Mesothelial cell of epicardium (in vitro differentiated cells): ENCODE measurements at places on chromosomes 11 and 22.

- DNase-seq, result no peak
Measured at GRCh38 chr22:17954200-17954859, 70.0 kb downstream of the MICAL3 start.

DNA sequence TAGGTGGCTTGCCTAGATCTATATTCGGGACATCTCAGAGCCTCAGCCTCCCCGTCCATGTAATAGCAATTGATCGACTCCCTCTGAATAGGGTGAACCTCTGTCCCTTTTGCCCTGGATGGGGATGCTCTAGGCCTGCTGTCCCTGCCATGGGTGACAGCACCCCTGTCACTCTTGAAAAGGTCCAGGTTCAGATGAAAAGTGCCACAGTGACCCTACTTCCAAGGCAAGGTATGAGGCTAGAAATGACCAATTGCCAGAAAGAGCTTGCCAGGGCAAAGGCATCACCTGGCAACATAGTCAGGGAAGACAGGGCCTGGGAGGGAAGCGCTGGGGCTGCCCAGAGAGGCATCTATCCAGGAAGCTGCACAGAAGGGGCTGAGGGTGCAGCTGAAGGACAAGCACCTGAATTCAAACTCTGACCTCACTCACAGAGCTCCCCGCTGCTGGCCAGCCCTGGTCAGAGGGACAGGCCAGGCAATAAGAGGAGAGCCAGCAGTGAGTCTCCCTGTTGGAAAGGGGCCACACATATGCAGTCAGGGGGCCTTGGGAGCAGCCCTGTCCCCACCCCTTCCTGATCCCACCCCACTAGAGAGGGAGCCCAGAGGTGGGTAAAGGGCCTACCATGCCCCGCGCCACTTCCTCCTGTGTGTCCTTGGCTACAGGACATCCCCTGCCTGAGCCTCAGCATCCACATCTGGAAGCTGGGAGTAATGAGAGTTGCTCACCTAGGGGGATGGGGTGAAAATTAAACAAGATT is 9.0 kb upstream of the APOBEC3A start:
- DNase-seq, result no peak

DNA sequence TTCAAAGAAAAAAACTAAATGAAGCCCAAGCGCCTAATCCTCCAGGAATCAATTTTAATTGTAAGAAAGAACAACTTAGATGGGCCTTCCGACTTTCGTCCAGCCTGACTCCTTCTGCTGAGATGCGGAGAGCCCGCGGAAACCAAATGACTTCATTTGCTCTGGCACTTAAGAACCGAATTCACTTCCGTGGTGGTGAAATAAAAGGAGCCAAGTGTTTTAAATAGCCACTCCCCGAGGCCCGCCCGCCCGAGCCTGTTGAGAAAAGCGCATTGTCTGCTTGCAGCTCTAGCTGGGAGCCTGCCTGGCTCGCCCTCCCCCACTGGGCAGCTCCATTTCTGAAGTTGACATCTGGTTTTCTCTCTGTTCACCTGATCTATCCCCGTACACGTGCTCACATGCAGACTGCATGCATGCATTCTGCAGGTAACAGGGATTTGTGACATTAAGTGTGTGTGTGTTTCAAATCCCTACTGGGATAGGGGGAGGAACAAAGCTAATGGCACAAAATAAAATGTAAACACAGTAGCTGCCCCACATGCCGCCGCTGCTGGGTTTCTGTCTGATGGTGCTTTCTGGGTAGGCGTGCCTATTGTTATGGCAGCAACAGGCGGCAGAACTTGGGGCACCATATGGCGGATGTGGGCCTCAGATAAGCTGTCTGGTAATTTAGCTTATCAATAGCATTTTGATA is 6.2 kb downstream of the TEAD1 start:
- peak; percentile 45 for DNase-seq

DNA sequence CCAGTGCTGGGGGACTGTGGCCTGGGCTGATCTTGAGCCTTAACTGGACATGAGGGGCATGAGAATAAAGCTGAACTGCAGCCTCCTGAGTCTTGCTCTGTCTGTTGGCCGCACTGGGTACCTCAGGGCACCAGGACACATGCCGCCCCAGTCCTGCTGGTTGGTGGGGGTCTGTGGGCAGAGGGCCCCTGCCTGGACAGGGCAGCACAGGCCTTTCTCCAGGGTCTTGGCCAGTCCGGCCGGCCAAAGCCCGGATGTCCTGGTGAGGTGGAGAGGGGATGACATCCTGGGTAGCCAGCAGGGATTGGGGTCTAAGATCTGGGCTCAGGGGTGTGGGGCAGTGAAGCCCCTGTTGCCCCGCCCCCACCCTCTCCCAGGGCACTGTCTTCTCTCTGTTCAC is 1.5 kb upstream of the RPS6KA4 start:
- no peak for DNase-seq

DNA sequence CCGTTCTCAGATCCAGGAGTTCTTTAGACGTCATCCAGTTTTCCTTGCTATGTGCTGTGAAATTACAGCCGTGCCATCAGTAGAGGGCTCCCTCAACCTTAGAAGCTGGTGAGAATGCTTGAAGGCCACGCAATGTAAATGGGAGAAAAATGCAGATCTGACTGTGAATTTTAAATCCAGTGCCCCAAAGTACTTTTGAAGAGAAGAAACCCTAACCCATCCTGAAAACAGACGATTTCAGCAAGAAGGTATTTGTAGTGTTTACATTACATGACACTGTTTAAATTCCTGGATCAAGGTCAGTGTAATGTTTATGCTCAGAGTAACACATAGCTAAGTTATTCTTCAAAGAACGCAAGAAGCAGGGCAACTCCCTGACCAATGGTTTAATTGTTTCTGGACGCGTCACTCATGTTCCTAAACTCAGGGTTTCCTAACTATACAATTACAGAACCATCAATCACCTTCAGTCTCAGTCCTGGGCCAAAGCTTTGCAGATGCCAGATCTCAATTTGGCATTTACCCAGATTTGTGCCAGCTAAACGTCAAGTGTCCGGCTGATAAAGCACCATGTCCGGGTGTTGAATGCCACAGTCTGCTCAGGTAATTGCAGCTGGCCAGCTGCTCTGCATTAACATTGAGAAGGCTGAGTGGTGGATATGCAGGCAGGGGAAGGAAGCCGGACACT is 38.2 kb downstream of the ADAMTS8 start:
- no peak for DNase-seq

- DNase-seq, result no peak
Measured at GRCh38 chr22:39634530-39635405, 64.2 kb downstream of the CACNA1I start.

GRCh38 chr11:126049159-126049558 is 13.5 kb downstream of the CDON start:
- DNase-seq, result no peak

DNA sequence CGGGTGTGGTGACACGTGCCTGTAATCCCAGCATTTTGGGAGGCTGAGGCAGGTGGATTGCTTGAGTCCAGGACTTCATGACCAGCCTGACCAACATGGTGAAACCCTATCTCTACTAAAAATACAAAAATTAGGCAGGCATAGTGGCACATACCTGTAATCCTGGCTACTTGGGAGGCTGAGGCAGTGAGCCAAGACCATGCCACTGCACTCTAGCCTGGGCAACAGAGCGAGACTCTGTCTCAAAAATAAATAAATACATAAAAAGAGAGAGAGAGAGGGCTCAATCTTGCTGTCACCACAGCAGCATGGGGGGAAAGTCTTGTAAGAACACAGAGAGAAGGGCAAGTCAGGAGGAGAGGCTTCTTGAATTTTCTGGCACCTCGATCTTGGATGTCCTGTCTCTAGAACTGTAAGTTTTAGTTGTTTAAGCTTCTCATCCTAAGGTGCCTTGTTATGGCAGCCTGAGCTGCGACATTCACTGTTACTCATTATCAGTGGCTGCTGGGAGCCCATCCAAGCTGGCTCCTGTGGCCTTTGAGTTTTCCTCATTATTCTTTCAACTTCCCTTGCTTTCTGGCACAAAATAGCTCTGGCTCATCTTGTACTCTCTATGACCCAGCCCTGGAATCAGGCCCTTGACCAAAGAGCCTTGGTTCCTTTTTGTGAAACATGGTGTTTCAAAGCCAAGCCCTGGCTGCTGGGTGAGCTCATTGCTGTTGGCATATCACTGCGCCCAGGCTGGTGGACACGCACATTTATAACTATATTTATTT is 8.0 kb upstream of the PSMC3 start:
- no peak for DNase-seq

DNA sequence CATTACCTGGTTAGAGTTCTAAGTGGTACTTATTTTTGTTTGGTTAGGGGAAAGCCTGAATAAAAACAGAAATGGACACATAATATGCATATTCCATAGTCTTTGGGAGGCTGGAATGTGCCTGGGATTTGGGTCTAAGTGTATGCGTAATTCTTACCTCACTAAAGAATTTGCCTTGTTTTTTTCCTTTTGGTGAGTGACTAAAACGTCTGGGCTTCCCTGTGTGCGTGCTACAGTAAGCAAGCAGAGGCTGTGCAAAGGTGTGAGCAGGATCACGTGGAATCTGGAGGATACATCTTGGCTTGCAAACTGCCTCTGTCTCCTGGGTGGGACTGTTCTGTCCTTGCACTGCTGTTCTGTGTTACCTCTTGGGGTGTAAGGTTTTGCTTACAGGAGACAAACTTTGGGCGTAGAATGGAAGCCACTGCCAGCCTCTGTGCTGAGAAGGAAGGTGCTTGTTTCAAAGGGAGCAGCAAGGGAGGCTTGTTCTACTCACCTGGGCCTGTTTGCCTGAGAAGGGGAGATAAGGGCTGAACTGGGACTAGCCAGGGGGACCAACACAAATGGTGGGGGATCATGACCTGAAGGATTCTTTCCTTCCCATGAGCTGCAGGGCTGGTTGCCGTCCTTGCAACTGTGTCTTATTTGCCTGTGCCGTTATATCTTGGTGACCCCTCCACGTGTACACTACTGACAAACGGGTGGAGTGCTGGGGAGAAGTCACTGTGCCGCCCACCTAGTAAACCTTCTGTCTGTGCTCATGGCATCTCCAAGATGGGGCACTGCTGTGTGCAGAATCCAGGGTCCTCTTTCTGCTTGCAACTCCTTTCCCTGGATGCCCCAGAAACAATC is 4.5 kb downstream of the NEAT1 start:
- no peak for DNase-seq

DNA sequence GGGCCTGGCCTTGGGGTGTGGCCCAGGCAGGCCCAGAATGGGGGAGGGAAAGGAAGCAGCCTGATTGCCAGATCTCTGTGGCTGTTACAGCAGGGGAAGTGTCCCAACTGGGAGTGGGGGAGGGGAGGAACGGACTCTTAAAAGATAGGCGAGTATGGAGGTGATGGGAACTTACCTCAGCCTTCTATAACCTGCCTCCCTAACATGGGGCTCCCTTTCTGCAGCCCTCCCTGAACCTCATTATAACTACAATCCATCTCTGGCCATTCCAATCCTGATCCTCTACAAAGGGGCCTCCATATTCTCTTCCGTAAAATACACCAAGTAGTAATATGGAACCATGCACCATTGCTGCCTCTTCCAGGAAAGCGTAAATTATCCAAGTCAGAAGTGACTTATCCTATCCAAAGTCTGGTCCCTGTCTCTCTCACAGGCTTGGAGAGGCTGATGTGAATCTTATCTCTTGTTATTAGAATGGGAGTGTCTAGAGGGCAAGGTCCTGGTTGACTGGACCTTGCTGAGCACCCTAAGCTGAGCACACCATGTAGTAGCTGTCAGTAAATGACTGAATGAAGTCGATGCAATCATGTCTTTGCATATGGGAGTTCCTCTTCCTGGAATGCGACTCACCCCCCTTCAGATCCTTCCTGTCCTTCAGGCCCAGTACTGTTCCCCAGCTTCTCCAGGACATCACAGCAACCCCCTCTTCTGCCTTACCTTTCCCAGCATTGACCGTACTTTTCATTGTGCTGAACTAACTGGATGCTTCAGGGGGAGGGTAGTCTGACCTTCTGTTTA is 5.9 kb downstream of the RHOG start:
- no peak for DNase-seq

- DNase-seq, result no peak
Measured at GRCh38 chr11:59866397-59866796, at the start of gene TCN1. TCN1 (minus strand) TSS chr11:59866487; CDS start chr11:59866470, 17 bp downstream.

DNA sequence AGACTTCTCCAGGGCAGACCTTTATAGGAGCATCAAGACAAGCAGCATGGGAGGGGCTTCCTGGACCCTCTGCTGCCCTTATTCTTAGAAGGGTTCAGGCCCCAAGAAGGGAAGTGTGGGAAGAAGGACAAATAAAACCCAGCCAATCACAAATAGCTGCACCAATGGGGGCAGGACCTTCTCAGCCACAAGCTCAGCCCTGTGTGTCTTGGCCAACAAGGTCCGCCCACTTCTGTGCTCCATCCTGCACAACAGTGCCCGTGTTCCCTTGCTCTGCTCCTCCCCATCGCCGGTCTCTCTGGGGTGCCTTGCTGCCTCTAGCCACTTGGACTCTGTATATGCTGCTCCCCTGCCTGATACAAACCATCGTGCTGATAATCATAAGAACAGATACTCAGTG is 86.1 kb downstream of the NAT10 start:
- no peak for DNase-seq

- DNase-seq, result no peak
Measured at GRCh38 chr11:30406978-30407762, 84.3 kb downstream of the ARL14EP start.

GRCh38 chr11:83157594-83158356 is 844 bp downstream of the PCF11 start:
- DNase-seq, result peak; percentile 61

- no peak for DNase-seq
Measured at GRCh38 chr11:110971140-110971539, 258.9 kb upstream of the ARHGAP20 start.

DNA sequence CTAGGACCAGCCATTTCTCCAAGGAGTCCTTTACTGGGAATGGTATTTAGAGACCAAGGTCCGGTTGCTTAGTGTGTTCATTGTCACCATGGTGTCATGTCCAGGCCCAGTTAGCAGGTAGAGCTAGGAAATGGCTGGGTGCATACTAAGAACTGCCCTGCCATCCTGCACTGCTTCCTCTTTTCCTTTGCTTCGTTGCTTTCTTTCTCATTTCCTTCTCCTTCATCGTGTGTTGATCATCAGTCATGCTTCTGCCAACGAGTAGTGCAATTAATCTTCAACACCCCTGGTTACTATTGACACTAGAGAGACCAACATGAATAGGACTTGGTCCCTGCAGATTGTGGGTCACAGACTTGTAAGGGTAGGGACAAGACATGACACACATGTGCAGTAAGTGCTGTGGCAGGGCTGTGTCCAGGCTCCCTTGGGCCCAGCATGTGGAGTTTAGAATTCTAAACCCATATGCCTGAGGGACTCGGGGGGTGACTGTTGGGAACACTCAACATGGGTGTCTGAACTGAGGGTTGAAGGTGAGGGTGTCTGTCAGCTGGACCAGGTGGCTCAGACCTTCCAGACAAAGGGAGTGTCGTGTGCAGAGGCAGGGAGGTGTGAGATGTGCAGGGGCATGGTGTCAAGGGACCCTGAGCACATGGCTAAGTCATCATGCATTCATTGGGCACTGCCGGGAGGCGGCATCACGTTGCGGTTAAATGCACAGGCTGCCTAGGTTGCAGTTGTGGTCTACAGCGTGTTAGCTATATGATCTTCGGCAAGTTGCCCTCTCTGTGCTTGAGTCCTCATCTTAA is 42.6 kb downstream of the ST14 start:
- no peak for DNase-seq

GRCh38 chr11:57566005-57566904 is 1.2 kb downstream of the UBE2L6 start:
- DNase-seq, result no peak

- no peak for DNase-seq
Measured at GRCh38 chr11:109756951-109757350, 335.0 kb downstream of the C11orf87 start.

GRCh38 chr22:26170112-26170492 is 840 bp downstream of the SEZ6L start:
- DNase-seq, result no peak
